Activated T-helper 1 cell treated with anti-CD3 and anti-CD28 coated beads, Interleukin-12 subunit alpha, Interleukin-12 subunit beta, Interleukin-2, Interleukin-4 antibody, amounts not matched to agents 30 ng/mL and 10 ng/mL and 1 ng/mL, durations not matched to agents 14 hours and 24 hours and 36 hours (primary cell): ENCODE measurements at places on chromosomes 16 and 17.

- no peak overlapping the region for H3K4me3 ChIP-seq
- H3K36me3 ChIP-seq: no peaks in the 10 kb centered on the region
- peaks cover 9% of the 10 kb centered on the region for H3K4me1 ChIP-seq
- no peak for DNase-seq
- no peak overlapping the region for H3K27ac ChIP-seq
- H3K27me3 ChIP-seq: peaks cover 3% of the 10 kb centered on the region
Measured at GRCh38 chr17:49554694-49555494, 20.8 kb upstream of the NXPH3 start.

- peaks cover 7% of the 10 kb centered on the region for H3K27me3 ChIP-seq
- no peak for DNase-seq
- peaks cover 20% of the 10 kb centered on the region for H3K4me1 ChIP-seq
- no peaks in the 10 kb centered on the region for H3K36me3 ChIP-seq
- no peak overlapping the region for H3K27ac ChIP-seq
- H3K4me3 ChIP-seq: no peak overlapping the region
Measured at GRCh38 chr16:49442805-49443204, 69.2 kb downstream of the C16orf78 start.

DNA sequence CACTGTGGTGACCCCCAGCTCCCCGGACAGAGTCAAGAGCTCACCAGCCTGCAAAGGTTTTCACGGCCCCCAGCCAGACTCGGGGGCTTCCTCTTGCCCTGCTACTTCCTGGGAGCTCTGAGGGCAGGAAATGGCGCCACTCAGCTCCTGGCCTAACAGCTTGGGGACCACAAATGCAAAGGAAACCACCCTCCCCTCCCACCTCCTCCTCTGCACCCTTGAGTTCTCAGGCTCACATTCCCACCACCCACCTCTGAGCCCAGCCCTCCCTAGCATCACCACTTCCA is 375 bp upstream of the SPN start:
- H3K4me3 ChIP-seq: peak overlapping the region; percentile 95
- peaks cover 2% of the 10 kb centered on the region for H3K27me3 ChIP-seq
- DNase-seq: peak; percentile 45
- H3K4me1 ChIP-seq: peaks cover 64% of the 10 kb centered on the region

DNA sequence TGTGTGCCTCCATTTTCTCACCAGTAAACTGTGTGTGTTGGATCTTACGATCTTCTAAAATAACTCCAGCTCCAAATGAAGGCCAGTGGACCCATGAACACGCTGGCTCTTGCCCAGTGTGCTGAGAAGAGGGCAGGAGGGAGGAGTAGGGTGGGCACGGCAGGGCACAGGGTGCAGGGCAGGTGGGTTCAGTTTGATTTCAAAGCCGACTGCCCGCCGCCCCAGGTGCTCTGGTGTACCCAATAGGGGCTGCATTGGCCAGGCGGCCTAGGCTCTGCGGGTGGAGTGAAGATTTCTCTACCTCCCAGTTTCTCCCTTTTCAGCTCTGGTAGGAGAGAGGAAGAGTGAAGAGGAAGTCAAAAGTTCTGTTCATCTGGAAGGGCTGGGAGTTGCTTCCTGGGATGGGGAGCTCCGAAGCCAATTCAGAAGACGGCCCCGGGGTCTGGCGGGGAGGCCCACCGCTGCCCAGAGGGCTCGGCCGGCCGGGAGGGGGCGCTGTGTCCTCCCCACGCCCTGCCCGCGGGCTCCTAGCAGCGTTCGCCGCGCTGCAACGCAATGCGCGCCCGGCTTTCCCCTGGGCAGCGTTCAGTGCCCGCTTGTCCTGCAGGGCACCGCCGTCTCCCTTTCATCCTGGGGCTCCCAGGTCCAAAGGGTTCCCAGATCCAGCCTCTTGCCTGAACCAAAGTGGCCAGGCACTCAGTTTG is 1.1 kb upstream of the CRHR1 start:
- peak overlapping the region; percentile 29 for H3K27ac ChIP-seq
- peak overlapping the region; percentile 81 for H3K4me3 ChIP-seq
- H3K4me1 ChIP-seq: no peaks in the 10 kb centered on the region
- H3K27me3 ChIP-seq: peaks cover 73% of the 10 kb centered on the region
- no peaks in the 10 kb centered on the region for H3K36me3 ChIP-seq

- DNase-seq: no peak
- H3K4me3 ChIP-seq: no peak overlapping the region
- peaks cover 20% of the 10 kb centered on the region for H3K4me1 ChIP-seq
- H3K36me3 ChIP-seq: peaks cover 27% of the 10 kb centered on the region
- H3K27me3 ChIP-seq: no peaks in the 10 kb centered on the region
- H3K27ac ChIP-seq: no peak overlapping the region
Measured at GRCh38 chr17:82403662-82404660, 14.2 kb upstream of the HEXD start.

DNA sequence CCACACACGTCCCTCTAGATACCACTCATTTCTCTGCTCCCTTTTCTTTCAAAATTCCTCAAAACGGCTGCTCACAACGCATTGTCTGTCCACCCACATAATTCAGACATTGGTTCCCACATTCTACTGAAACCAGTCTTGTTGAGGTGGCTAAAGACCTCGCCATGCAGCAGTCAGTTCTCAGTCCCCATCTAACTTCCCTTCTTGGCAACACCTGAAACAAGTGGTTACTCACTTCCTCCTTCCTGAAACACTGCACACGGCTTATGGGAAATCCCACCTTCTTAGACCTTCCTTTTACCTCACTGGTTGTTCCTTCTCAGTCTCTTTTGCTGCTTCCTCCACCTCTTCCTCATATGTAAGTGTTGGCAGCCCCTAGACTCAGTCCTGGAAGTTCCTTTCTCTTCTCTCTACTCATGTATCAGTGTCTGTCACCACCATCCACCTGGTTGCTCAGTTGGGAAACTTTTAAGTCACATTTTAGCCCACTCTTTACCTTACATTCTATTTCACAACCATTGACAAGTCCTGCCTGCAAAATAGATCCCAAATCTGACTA is 277.1 kb downstream of the CEP112 start:
- peaks cover 16% of the 10 kb centered on the region for H3K4me1 ChIP-seq
- H3K27me3 ChIP-seq: no peaks in the 10 kb centered on the region
- DNase-seq: peak; percentile 1
- H3K36me3 ChIP-seq: peaks cover 14% of the 10 kb centered on the region
- H3K27ac ChIP-seq: peak overlapping the region; percentile 65
- peak overlapping the region; percentile 28 for H3K4me3 ChIP-seq

DNA sequence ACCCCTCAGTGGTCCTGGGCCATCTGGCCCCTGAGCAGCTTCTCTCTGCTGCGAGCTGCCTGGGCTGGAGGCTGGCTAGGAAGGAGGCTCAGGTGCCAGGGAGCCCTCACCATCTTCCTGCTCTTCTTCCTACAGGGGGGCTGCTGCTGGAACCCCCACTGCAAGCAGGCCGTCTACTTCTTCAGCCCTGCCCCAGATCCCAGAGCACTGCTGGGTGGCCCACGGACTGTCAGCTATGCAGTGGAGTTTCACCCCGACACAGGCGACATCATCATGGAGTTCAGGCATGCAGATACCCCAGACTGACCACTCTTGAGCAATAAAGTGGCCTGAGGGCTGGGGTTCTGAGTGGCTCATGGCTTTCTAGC is 46.1 kb downstream of the PRMT7 start:
- peaks cover 40% of the 10 kb centered on the region for H3K4me1 ChIP-seq
- no peak overlapping the region for H3K27ac ChIP-seq
- no peak for DNase-seq
- peak overlapping the region; percentile 58 for H3K4me3 ChIP-seq

DNA sequence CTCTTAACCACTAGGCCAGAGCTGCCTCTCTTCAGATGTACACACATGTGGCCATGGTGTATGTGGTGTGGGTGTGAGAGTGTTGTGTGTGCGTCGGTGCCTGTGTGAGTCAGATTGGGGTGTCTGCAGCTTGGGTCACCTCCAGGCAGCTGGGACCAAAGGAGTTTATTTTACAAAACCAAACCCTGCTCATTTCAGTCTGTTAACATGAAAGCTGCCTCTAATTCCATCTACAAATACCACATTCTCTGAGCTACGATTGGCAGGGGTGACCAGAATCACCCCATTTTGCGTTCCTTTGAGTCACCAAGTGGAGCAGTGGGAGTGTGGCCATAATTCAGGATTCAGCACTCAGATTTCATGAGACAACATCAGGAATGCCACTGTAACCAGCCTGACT is 105.3 kb downstream of the IRX5 start:
- no peak overlapping the region for H3K4me3 ChIP-seq
- no peak for DNase-seq
- H3K4me1 ChIP-seq: no peaks in the 10 kb centered on the region

- H3K4me1 ChIP-seq: no peaks in the 10 kb centered on the region
- H3K36me3 ChIP-seq: peaks cover 21% of the 10 kb centered on the region
- no peak overlapping the region for H3K27ac ChIP-seq
- no peak overlapping the region for H3K4me3 ChIP-seq
- no peak for DNase-seq
Measured at GRCh38 chr16:1323296-1324239, 9.9 kb upstream of the BAIAP3 start.

- H3K27ac ChIP-seq: no peak overlapping the region
- H3K4me1 ChIP-seq: no peaks in the 10 kb centered on the region
- no peaks in the 10 kb centered on the region for H3K36me3 ChIP-seq
- peaks cover 3% of the 10 kb centered on the region for H3K27me3 ChIP-seq
- H3K4me3 ChIP-seq: no peak overlapping the region
- no peak for DNase-seq
Measured at GRCh38 chr16:58847902-58848661, 114.0 kb upstream of the GOT2 start.

DNA sequence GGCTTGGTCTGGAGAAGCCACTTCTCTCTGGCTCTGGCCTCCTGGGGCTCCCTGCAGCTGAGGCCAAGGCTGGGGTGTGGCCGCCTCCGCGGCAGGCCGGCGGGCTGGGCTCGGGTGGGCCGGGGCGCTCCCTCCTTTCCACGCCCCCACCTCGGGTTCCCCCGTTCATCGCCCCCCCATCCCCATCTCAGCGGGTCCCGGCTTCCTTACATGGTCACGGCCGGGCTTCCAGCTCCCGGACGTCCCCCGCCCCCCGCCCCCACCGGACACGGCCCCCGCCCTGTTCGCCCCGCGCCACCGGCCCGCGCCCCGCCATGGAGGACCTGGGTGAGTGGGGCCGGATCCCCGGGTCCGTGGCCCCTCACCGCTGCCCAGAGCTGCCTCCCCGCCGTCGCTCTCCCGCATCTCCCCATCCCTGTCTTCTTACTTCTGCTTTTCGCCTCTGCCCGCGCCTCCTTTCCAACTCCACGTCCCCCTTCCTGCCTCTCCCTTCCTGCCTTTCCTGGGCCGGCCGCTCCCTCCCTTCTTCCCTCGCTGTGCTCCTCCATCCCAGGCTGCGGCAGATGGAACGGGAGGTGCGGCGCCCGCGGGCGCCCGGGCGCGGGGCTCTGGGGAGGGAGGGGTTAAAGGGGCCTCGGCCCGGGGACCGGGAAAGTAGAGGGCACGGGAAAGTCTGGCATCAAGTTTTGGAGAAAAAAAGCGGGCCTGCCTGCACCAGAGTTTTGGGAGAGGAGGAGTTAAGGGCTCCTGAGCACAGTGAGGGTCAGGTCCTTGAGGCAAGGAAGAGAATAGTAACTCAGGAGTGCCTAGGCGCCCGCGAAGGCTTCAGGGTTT is at the start of gene TGFB1I1:
TSS of gene TGFB1I1 (plus strand) at position 278 of the 834 bp plus-strand sequence. CDS start at position 315, 37 bp downstream.
- peaks cover 46% of the 10 kb centered on the region for H3K27me3 ChIP-seq
- peak within 1 kb of the TSS; percentile 70 for H3K4me3 ChIP-seq
- H3K27ac ChIP-seq: no peak within 1 kb of the TSS
- peaks cover 25% of the 10 kb centered on the region for H3K4me1 ChIP-seq
- H3K36me3 ChIP-seq: peaks cover 2% of the 10 kb centered on the region
- no peak for DNase-seq

GRCh38 chr17:82820278-82821251 is 19.3 kb downstream of the ZNF750 start:
- H3K27ac ChIP-seq: no peak overlapping the region
- peaks cover 46% of the 10 kb centered on the region for H3K36me3 ChIP-seq
- H3K4me3 ChIP-seq: no peak overlapping the region
- H3K27me3 ChIP-seq: no peaks in the 10 kb centered on the region

GRCh38 chr17:42571435-42572225 is 4.7 kb downstream of the MLX start:
- no peak overlapping the region for H3K4me3 ChIP-seq
- peaks cover 54% of the 10 kb centered on the region for H3K36me3 ChIP-seq
- peaks cover 42% of the 10 kb centered on the region for H3K4me1 ChIP-seq
- H3K27me3 ChIP-seq: no peaks in the 10 kb centered on the region
